NCI-H1417 treated with DMSO at 0.1 percent for 48 hours (cell line): ENCODE measurements at places on chromosomes 13 and 19.

GRCh38 chr19:29667387-29667783 is 2.1 kb downstream of the PLEKHF1 start:
- no peak for DNase-seq

GRCh38 chr19:39413272-39413910 is 922 bp downstream of the PLEKHG2 start:
- DNase-seq, result no peak

GRCh38 chr19:12788682-12789097 is 2.6 kb upstream of the JUNB start:
- peak; percentile 35 for DNase-seq

GRCh38 chr19:48953990-48954594 is 583 bp upstream of the BAX start:
- DNase-seq, result no peak

DNA sequence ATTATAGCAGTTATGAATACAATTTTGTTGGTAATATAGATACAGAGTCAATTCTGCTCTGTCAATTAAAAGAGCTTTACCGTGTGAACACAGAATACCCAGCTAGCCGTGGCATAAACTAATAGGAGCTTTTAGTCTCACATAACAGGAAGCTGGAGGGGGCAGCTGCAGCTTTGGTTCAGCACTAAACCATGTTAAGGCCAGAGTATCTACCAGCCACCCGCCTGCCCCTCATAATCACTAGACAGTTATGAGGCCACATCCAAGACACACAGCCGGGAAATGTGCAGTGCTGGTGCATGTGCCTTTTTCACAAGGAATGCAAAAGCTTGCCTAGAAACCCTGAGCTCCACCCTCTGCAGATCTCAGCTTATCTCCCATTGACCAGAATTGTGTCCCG is 62.3 kb downstream of the SGCG start:
- no peak for DNase-seq

DNA sequence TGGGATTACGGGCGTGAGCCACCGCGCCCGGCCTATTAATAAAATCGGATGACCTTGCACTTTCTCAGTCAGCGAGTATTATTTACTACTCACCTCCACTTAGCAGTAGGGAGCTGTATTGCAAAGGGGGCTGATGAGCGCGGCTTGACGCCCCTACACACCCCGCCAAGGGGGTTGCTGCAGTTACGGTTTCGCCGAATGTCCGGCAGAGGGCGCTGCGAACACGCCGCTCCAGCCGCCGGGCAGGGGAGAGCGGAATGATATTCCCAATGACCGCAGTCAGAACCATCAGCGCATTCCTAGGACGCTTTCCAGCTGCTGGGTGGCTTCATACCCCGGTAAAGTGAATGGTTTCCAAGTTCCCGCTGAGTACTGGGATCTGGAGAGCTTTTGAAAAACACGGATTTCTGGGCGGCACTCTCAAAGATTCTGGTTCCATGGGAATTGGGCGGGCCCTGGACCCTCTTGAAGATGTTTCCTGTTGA is 30.0 kb upstream of the TPT1 start:
- DNase-seq, result no peak

GRCh38 chr19:2779121-2779740 is 3.8 kb downstream of the SGTA start:
- no peak for DNase-seq

DNA sequence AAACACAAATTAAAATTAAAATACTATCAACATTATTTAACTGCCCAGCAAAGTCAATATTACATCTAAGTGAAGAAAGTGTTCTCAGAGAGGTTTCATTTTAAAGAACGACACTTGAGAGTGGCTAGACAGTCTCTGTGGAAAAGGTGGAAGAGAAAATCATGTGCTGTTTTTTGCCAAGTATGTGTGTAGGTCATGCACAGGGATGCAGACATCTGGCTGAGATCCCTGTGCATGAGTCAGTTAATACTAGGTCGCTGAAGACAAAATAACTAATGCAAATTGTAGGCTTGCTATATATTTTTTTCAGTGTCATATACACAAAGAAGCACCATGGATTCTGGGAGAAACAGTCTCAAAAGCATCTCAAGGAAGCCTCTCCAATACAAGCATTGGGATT is 44.3 kb upstream of the ENOX1 start:
- no peak for DNase-seq

DNA sequence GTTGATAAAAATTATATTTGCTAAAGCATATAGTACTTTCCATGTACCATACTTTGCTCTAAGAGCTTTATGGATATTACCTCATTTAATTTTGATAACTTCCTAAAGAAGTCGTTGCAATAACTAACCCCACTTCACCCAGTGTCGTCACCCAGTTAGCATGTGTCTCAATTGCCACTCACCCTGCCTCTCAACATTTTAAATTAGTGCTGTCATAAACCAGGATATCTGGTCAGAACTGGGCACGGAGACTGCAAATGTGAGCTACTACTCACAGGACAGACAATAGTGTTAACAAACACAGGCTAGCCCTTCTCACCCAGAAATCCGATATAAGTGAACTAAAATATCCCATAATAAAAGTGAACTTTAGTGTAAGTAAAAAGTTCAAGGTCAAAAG is 430.6 kb downstream of the KLF12 start:
- DNase-seq, result no peak

DNA sequence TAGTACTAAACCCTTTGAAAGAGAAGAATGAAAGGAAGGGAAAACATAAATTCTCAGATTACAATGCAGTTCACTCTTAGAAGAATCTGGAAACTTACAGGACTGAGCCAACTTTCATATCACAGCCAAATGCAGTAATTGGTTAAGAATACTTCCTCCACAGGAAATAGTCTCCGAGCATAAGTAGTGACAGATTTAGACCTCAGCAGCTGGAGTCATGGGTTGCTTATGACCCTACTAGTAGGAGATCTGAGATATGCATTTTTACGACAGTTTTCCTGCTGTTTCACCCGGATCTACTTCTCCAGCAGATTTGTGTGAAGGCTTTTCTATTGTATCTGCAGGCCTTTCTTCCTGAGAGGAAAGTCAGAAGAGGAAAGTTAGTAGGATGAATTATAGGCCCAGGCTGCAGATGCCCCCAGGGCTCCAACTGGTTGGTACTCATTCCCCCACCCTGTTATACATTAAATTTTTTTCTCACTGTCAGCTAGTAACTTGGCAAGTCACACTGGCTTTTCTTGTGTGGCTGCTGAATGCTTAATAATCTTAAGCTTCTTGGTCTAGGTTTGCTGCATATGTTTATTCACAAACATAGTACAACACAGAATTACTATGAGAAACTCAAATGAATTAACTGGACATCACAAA is 1241.5 kb upstream of the MIR17HG start:
- DNase-seq, result no peak

DNA sequence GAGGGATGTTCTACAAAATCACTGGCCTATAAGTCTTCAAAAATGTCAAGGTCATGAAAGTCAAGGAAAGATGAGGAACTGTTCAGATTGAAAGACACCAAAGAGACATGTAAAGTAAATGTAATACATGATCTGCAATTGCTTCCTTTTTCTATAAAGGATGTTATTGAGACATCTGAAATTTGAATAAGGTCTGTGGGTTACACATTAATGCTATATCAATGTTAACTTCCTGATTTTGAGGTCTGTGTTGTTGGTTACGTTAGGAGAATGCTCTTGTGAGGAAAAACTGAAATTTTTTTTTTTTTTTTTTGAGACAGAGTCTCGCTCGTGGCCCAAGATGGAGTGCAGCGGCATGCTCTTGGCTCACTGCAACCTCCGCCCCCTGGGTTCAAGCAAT is 197.4 kb downstream of the RGCC start:
- no peak for DNase-seq

DNA sequence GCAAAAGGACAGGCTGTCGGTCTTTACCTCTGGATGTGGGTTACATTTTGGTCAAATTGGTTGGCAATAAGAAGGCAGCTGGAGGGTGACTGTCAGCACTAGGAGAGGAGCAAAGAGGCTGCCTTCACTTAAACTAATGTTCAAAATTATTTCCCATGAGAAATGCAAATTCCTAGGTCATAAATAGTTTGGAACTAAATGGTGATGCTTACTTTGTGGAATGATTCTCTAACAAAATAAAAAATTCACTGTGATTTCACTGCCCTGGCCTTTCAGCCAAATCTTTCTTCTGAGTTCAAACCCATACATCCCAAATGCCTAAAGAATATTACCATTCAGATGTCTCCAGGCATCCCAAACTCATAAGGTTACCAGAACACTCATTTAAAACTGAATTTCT is 25.0 kb upstream of the OXGR1 start:
- DNase-seq, result no peak

- DNase-seq, result no peak
These were observed 35.0 kb downstream of the PABPC3 start for GRCh38 chr13:25130944-25131343.

GRCh38 chr13:112242777-112243176 is 133.4 kb upstream of the SPACA7 start:
- DNase-seq, result no peak

GRCh38 chr13:113562085-113562749 is 22.3 kb upstream of the TFDP1 start:
- peak; percentile 37 for DNase-seq

GRCh38 chr19:50387176-50387867 is 3.2 kb downstream of the POLD1 start:
- no peak for DNase-seq

DNA sequence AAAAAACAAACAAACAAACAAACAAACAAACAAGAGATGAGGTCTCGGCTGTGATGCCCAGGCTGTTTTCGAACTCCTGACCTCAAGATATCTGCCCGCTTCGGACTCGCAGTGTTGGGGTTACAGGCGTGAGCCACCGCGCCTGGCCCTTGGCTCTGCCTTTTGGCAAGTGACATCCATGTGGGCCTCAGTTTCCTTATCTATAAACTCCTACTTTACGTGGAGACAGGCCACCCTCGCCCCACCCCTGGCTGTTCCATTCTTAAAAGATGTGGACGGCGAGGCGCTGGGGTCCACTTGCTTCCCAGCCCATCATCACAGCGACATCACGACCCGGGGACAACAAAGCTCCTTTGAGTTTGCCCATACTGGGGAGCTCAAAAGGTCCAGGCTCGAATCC is 1.7 kb downstream of the TSSK6 start:
- DNase-seq, result no peak

DNA sequence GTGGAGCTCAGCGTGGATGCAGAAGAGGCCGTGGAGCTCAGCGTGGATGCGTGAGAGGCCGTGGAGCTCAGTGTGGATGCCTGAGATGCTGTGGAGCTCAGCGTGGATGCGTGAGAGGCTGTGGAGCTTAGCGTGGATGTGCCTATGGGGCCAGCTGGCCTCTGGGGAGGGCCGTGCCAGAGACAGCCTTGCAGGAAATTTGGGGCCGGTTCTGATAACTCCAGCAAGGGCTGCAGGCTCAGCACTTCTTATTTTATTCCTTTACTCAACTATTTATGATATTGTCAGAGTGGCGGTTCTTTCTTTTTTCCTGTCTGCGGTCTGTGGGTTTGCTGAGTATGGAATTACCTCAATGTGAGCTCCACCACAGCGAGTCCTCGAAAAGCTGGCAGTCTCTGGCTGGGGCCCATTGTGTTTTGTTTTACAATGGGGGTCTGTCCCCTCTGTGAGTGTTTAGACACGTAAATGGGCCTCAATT is 17.8 kb upstream of the TMEM255B start:
- no peak for DNase-seq

DNA sequence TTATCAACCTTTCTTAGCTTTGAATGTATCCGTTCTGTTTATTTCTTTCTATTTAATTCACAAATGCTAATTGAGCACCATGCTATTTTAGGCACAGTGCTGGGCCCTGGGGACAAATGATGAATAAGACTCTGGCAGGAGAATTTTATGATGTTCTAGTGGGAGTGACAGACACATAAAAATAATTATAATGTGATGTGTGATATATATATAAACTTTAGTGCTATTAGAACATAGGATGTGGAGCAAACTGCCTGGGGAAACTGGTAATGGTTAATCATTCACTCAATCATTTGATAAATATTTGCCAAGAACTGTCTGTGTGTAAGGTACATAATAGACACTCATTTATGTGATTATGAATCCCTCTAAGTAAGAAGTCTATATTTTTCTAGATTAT is 50.7 kb upstream of the FRY start:
- no peak for DNase-seq

DNA sequence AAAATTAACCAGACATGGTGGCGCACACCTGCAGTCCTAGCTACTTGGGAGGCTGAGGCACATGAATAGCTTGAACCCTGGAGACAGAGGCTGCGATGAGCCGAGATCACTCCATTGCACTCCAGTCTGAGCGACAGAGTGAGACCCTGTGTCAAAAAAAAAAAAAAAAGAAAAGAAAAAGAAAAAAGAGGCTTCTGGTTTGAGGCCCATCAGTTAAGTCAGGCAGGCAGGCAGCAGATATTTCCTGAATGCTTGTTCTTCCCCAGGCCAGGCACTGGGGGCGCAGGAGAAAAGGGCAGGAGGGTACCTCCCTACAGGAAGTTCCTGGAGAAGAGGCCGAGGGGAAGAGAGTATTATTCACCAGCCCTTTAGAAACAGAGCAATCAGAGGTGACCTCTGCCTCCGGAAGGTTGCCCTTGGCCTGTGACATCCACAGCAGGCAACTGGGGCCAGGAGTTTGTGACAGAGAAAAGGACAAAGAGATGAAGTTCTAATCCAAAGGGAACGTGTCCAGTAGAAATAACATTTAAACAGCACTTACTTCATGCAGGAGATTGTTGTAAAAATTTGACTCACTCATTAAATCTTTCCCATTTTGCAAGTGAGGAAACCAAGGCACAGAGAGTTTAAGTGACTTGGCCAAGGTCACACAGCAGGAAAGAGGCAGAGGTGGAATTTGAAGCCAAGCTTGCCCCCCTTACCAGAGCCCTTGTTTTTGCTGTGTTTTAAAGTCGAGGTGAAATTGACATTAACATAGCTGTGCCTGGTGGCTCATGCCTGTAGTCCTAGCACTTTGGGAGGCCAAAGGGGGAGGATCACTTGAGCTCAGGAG is 4.3 kb upstream of the RLN3 start:
- DNase-seq, result no peak

GRCh38 chr19:53892981-53893325 is 11.0 kb downstream of the PRKCG start:
- no peak for DNase-seq

DNA sequence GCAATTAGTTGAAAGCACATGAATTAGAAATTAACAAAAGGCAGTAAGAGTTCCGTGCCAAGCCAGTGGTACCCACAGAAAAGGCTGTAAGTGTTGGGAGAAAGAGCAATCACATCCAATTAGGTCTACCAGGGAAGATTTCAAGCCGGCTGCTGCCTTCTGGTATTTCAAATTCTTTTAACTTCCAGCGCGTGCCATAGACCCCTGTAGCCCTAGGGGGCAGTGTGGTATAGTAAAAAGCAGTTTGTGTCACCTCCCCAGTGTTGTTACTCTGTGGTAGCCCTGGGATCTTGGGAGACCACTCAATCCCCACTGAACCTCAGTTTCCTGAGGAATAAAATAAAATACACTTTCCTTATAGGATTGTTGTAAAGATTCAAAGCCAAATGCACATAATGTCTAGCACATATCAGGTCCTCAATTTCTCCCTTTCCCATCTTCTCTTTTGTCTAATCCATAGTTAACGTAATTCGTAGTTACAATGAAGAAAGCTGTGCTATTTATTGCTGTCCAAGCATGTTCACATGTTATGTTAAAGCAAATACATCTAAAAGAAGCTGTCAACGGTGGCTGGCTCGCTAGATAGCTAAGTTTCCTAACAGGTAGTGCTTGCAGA is 230.2 kb downstream of the TDRD3 start:
- no peak for DNase-seq
